Neuronal stem cell (in vitro differentiated cells): ENCODE measurements at places on chromosomes 7 and 10.
A peak's percentile ranks its signal among the peaks of the same experiment; 100 is the strongest.

DNA sequence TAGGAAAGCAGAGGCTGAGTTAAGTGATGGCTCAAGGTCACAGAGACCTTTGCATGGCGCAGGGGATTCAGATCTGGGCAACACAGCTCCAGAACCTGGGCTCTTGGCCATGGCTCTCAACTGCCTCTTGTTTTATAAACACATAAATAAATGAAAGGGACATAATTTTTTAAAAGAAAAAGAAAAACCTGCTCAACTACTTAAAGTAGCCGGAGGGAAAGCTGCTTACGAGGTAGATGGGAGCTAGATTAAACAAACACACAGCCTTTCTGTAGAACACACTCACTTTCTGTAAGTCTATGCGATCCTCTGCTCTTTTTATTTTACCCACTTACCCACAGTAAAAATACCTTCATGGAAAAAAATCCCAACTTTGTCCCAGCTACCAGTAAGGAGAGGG, 81.3 kb downstream of the PIP4K2A start:
- no peak for DNase-seq

- no peak for DNase-seq
Observed at GRCh38 chr10:60384708-60385398, 4.8 kb downstream of the ANK3 start.

- peak; percentile 21 for DNase-seq
Observed at GRCh38 chr7:157769086-157769485, 432.3 kb downstream of the DNAJB6 start.

GRCh38 chr7:144736880-144737493, 98.9 kb downstream of the TPK1 start:
- DNase-seq: no peak

DNA sequence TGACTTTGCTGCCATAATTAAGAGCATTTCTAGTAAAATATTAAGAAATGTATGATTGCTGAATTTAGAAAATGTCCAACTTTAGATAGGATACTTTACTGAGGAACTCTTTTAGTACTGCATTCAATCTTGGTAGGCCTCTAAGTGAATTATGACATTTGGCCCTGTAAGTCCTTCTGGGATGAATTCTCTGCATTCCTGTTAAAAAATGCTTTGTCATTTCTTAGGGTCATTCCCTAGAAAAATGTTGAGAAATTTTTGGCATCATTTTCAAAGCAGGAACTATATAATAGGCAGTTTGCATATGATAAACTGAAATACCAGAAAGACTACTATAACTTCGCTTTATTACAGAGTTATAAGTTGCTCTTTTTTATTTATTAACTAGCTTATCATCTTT, 69.3 kb upstream of the PRR15 start:
- no peak for DNase-seq

GRCh38 chr10:78278058-78278404, 244.4 kb downstream of the RPS24 start:
- DNase-seq: no peak

- no peak for DNase-seq
Observed at GRCh38 chr10:103833731-103834365, 21.5 kb downstream of the SH3PXD2A start.

GRCh38 chr7:148921189-148921588, 37.1 kb upstream of the EZH2 start:
- no peak for DNase-seq

DNA sequence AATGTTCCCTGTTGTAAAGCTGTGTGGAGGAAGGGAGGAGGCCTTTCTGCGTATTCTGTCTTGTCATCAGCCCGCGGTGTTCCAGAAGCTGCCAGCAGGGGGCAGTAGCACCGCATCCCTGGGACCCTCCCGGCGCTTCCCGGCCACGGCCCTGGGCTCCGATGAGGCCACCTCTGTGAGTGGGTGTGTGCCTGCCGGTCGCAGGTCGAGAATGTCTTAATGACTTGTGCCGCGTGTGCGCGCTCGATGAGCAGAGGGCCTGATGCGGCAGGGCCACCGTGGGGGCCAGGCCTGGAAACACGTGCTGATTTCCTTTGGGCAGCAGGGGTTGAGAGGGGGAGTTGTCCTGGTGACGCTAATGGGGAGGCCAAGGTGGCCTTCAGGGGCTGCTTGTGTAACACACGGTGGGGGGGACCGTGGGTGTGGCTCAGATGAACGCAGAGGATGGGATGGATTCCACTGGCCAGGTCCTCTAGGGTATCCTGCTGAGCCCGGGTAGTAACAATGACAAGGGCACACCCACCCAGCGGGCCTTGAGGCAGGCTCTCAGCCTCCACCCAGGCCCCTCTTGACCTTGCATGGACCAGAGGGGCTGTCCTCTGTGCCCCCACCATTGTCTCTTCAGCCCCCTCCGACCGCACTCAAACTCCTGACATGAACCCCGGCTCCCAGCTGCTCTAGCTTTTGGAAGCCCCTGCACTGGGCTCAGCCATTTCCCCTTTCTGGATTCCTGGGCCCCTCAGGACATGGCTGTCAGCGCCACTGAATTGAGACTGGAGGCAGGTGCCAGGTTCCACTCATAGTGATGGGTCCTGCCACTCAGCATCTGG, 135.9 kb upstream of the PODXL start:
- peak; percentile 78 for DNase-seq

- no peak for DNase-seq
Observed at GRCh38 chr10:21634599-21635365, 100.8 kb downstream of the MLLT10 start.

- DNase-seq: peak; percentile 14
Observed at GRCh38 chr10:12656518-12657142, 307.3 kb downstream of the CAMK1D start.

- DNase-seq: no peak
Observed at GRCh38 chr7:86687831-86688230, 44.1 kb downstream of the GRM3 start.

- DNase-seq: no peak
Observed at GRCh38 chr7:25666671-25667060, 438.4 kb upstream of the NPVF start.
